ENCODE measurements at places on chromosomes 13 and 19.

GRCh38 chr13:105048677-105049076 is 1486.8 kb downstream of the EFNB2 start:
- no peak for DNase-seq

DNA sequence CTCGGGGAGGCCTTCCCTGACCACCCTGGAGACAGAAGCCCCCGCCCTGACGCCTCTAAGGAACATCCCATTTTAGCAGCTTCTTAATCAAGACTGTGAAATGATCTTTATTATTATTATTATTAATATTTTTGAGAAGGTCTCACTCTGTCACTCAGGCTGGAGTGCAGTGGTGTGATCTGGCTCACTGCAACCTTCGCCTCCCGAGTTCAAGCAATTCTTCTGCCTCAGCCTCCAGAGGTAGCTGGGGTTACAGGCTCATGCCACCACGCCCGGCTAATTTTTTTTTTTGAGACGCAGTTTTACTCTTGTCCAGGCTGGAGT is 3.6 kb upstream of the DAND5 start:
- no peak for DNase-seq

GRCh38 chr13:98310485-98311199 is 133.6 kb upstream of the RNF113B start:
- no peak for DNase-seq

GRCh38 chr13:25887962-25888655 is 163.7 kb downstream of the SHISA2 start:
- no peak for DNase-seq

DNA sequence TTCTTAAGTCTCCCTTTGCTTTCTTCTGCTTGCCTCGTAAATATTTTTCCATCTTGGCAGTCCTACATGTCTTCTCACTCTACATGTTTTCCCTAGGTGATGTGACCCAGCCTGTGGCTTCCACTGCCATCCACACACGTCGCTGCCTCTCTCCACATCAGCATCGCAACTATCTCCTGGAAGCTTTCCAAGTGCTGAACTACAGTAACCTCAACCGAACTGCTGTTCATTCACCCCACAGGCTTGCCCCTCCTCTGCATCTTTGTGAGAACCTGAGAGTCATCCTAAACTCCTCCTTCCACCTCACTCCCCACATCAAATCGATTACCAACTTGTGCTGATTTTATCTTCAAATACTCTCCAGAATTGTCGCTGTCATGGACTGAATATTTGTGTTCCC is 41.2 kb upstream of the USPL1 start:
- peak; percentile 49 for DNase-seq

- no peak for DNase-seq
These were observed 5.6 kb upstream of the NEK3 start for GRCh38 chr13:52164989-52165388.

DNA sequence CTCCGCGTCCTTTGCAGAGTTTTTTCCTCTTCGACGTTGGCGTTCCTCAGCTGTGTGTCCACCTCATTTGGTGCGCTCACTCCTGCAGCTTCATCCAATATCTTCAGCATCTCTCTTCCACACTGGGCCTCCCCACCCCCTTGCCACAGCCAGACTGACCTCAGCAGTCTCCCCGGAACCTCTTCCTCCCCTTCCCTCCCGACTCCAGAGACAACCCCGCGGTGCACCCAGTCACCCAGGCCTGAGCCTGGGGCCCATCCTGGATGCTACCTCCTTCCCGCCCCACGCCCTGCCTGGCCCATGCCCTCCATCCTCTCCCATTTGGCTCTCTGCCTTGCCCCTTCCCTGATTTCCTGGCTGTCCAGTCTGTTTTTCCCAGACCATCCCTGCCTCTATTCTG is 8.1 kb upstream of the C5AR2 start:
- DNase-seq, result no peak

GRCh38 chr19:49368711-49369358 is 5.2 kb downstream of the DKKL1 start:
- DNase-seq, result no peak

GRCh38 chr19:17495639-17496296 is 15.7 kb upstream of the PGLS start:
- DNase-seq, result no peak

- no peak for DNase-seq
These were observed 27.1 kb downstream of the FAM216B start for GRCh38 chr13:42808341-42808940.

- no peak for DNase-seq
These were observed 23.2 kb upstream of the NCCRP1 start for GRCh38 chr19:39173502-39173991.

- no peak for DNase-seq
These were observed 1194.5 kb downstream of the UQCRFS1 start for GRCh38 chr19:28018499-28018898.

DNA sequence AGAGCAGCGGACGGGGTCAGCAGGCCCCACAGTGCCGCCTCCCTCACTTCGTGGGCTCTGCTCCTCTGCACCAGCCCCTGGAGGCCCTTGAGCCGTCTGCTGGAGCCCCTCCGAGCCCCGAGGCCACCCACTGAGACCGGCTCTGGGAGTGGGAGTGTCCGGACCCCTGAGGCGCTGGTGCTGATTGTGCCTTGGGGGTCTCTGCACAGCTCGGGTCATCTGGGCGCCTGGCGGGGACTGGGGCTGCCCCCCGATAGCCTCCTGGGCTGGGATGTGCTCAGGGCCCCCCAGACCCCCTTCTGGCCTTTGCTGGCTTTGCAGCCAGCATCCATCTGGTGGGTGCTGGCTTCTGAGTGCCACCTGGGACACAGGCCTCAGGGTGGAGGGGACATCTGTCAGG is 15.4 kb downstream of the CBARP start:
- DNase-seq, result no peak

DNA sequence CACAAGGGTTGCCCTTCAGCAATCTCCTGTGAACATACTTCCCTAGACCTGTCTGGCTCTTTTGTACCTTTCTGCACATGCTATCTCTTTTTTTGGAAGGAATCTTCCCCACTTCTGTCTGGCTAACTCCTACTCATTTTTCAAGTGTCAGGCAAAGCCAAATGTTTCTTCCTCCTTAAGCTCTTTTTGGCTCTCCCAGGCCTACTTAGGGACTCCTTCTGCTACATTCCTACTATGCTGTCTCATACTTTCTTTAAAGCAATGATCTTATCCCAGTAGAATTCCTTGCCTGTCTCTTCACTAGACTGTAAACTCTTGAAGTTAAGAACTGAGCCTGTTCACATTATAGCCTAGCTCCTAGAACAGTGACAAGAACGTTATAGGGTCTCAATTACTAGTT is 114.9 kb upstream of the WASF3 start:
- no peak for DNase-seq

GRCh38 chr13:49638030-49638743 is 9.9 kb downstream of the ARL11 start:
- no peak for DNase-seq

DNA sequence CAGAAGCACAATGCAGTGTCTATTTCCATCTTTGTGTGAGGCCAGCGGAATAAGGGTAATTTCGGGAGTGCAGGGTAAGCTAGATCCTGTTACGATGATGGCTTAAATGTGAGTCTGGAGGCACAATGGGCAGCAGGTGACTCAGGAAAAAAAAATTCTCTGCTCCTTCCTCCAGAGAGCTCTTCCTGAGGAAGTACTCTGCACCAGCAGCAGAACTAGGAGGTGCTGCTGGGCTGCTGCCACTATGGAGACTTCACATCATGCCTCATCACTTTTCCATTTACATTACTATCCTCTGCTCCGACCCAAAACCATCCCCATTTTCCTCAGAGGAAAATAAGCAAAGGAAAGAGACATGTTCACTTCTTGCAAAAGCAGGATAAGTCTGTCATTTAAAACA is 282.0 kb downstream of the DNAJC15 start:
- no peak for DNase-seq

DNA sequence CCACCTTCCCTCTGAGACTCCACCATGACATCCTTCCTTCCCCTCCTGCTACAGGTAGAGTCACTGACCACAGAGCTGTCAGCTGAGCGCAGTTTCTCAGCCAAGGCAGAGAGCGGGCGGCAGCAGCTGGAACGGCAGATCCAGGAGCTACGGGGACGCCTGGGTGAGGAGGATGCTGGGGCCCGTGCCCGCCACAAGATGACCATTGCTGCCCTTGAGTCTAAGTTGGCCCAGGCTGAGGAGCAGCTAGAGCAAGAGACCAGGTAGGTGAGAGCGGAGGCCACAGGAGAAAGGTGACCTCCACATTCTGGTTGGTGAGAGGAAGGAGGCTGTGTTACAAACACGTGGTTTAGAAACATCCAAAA is 27.6 kb downstream of the KCNC3 start:
- no peak for DNase-seq

DNA sequence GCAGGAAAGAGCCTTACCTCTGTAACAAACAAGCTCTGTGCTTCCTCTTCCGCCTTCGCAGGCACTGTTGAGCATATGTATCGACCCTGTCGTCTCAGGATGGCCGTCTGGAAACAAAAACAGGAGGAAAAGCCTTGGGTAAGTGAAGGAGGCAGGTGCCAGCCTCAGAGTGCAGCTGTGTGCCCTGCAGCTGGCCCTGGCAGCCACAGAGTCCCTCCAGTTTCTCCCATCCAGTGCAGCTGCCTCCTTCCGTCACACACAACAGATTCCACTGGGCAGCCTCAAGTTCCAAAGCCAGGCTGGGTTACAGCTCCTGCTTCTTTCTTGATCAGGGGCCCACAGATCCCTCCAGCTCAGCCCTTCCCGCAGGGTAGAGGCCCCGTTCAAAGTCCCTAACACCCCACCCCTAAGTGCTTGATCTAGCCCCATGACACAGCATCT is 47.7 kb downstream of the DOCK9 start:
- DNase-seq, result no peak

DNA sequence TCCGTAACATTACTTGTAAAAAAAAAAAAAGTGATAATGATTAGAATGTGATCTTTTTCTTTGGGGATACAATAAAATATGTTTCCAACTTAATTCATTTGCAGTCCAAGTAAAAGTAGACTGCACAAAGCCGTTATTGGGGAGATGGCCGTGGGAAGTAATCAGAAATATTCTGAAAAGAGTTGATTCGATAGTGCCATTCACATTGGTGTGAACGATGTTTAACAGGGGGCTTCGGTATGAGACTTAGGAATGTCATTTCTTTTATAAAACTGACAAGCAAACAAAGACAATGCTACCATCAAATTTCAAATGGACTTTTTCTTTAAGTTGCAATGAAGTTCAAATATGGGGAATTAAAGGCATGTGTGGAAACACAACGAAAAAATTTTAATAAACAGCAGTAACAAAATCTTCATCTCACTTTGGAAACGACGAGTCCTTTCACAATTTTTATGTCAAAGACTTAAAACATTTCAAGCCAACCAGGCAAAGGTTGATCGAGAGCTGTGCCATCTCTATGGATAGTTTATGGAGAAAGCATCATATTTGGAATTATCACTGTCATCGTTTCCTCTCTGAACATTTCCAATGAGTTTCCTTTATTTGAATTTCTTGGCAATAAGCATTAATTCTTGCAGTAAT is 1.7 kb upstream of the ZIC5 start:
- no peak for DNase-seq

DNA sequence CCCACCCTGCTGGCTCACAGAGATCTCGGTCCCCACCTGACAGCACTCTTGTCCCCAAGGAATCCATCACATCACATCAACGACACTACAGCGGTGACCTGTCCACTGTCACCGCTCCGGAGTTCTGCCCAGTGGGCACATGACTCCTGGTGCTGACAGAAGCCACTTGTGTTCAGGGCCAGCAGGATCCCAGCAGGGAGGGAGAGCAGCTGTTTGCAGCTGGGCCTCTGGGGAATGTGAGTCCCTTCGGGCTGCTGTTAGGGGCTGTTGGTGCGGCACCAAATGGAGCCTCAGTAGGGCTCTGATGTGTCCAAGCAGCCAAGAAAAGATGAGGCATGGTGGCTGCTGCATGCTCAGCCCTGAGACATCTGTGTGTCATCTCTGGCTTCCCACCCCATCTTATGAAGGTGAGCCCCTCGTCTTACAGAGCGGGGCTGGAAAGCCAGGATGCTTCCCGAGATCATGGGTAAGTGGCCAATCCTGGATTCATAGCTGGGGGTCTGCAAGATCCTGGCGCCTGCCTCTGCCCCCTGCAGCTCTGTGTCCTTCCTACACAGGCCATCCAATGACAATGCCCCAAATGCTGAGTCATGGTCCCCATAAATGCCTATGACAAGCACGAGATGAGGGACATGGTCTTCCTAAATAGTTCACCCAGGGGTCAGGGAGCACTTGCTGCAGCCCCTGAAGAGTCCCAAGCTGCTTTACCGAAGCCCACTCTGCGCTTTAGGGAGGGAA is 56.0 kb downstream of the F2RL3 start:
- peak; percentile 6 for DNase-seq

GRCh38 chr13:91216928-91217700 is 130.4 kb upstream of the MIR17HG start:
- no peak for DNase-seq

GRCh38 chr13:78326633-78327032 is 276.7 kb downstream of the POU4F1 start:
- no peak for DNase-seq

GRCh38 chr13:113297370-113298042 is 467 bp downstream of the LAMP1 start:
- no peak for DNase-seq

- DNase-seq, result no peak
These were observed 90.5 kb upstream of the ANKRD10 start for GRCh38 chr13:111005364-111005763.

GRCh38 chr13:47233734-47234133 is 336.9 kb upstream of the HTR2A start:
- DNase-seq, result no peak

DNA sequence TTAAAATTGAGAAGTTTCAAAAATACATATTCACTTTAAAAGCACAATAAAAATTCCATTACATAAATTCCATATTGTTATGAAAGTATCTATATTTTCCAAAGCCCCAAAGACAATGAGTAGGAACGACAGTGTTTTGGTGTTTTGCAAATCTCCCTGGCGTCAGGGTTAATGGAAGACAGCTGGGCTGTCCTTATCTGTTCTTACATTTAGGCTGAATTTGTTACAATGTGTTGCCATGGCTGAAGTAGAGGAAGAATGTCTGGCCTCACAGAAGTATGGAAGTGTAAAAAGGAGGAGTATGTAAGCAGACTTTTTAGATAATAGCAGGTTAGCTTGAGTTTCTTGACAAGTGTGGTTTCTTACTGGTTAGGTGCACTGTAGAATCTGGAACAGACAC is 124.4 kb upstream of the SPATA13 start:
- no peak for DNase-seq

GRCh38 chr13:94956417-94957110 is 244.2 kb upstream of the SOX21 start:
- DNase-seq, result no peak

- no peak for DNase-seq
These were observed 21.3 kb downstream of the ZNF77 start for GRCh38 chr19:2923510-2923909.

DNA sequence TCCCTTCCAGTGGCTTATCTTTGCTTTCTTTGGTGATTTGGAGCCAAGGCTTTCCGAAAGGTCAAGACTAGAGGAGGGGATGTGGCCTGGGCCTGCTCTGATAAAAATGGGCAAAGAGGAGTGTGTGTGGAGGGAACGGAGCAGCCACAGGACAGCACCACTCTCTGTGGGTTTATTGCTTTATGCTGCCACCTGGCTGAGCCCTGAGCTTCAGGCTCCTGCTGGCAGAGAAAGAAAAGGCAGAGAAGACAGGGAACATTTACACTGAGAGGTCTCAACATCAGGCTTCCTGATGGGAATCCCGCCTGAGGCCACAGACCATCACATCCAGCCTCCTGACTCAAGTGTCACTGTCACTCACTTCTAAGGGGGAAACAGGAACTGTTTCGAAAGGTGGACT is 9.2 kb upstream of the GSX1 start:
- DNase-seq, result no peak

- DNase-seq, result no peak
These were observed 23.1 kb downstream of the FXYD5 start for GRCh38 chr19:35177377-35178274.

- no peak for DNase-seq
These were observed 1255.9 kb upstream of the MIR17HG start for GRCh38 chr13:90091611-90092010.
